ENCODE measurements at places on chromosomes 4 and X. TPM values are rescaled to one million over a fixed set of nuclear protein-coding genes. Genes with fewer than 3 reads are reported as not detected.

DNA sequence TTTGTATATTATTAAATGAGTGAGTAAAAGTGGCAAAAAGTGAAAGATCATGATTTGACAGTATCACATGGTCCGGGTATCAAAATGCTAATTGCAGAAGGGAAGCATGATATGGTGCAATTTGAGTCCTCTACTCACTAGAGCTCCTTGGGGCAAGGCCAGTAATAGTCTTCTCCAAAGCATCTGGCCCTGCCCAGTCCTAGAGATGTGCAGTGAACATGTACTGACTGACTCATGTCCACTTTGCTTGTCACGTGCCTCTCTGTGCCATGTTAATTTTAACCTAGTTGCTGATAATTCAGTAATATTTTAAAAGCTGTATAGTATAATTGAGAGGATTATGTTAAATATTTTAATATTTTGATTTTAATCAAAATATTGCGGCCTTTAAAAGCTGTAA is 54.6 kb upstream of the TENM3 start:
- no peak for DNase-seq

DNA sequence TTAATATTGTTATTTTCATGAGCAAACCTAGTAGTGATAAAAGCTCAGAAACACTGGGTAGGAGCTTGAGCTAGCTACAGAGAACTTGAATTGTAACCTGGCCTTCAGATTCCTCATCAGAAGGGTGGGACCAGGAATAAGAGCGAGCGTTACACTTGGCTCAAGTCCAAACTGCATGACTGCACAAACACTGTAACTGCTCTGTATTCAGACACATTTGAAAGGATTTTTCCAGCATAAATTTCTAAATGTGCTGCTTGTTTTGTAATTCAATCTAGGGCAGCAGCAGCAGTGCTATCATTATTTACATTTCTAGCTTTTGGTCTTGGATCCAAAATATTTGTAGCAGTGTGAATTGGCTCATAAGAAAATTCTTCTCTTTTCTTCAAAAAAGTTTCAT is 133.0 kb upstream of the TMLHE start:
- peak; percentile 66 for DNase-seq

Gene RASL11B
- total RNA-seq, result not detected

DNA sequence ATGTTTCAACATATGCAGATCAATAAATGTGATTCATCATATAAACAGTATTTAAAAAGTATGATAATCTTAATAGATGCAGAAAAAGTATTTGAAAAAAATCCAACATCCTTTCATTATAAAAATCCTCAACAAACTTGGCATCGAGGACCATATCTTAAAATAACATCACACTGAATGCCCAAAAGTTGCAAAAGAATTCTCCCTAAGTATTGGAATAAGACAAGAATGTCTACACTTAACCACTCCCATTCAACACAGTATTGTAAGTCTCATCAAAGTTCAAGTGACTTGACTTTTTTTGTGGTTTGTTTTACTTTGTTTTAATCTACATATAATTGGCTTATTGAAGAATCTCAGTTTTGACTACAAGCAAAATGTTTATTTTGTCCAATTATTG is 779.0 kb upstream of the SLIT2 start:
- DNase-seq, result no peak

DNA sequence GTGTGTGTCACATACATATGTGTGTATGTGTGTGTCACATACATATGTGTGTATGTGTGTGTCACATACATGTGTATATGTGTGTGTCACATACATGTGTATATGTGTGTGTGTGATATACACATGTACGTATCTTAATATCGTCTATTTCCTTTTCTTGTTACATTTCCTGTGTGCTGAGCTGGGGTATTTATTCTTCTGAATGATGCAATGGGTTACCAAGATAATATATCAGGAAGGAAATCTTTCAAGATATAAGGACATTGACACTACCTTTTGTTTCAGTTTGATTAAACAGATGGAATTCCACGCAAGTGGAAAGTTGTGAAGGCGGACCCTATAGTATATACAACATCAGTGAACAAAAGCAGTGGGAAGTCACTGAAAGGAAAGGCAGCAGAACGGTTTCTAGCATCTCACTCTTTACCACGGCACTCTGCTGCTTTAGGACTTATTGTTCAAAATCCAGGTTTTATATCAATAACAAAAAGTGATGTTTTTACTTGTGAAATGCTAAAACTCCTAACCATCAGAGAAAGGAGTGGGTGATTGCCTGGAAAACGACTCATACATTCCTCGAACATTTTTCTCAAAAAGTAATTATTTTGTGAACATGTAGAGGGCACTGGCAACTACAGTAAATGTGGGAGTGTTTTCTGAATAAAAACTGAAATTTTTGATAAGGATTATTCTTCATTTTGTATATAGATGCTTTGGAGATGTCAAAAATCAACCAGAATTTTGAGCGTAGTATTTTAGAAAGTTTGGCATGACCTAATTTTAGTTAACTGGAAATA is 43.1 kb upstream of the IL21 start:
- DNase-seq, result no peak

DNA sequence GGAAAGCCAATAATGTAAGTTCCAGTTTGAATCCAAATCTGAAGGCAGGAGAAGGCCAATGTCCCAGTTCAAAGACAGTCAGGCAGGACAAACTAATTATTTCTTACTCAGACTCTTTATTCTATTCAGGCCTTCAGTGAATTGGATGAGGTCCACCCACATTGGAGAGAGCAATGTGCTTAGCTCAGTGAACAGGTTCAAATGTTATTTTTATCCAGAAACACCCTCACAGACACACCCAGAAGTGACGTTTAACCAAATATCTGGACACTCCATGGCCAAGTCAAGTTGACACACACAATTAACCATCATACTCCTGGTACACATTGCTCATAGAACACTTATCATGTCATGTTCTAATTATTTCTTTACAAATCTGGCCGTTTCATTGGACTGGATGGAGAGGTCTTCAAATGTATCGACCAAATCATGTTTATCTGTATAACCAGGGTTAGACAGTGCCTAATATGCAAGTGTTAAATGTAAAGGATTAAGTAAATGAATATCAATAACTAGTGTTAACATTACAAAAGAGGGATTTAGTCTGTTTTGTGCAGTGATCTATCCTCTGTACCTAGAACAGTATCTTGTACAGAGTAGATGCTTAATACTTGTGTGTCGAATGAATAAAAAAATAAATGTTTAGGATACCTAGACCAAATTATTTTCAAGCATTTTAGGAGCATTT is 27.1 kb upstream of the XK start:
- DNase-seq, result no peak

Gene SLC9A7
- total RNA-seq, result 29.2 TPM

DNA sequence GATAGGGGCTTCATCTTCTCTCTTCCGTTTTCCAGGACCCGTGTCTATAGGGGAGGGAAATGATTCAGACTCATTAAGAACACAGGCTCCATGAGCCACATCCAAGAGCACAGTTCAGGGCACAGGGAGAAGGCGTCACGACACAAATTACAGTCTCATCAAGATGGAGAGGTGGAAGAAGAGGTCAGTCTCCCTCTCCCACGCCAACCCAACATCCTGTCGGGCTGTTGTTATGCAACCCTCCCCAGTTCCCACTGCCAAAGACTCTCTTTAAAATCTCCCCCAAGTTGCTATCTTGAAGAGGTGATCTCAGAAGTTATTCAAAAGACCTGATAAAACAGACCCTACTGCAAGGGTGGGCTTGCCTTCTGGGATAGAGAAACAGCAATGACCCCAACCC is 12.6 kb downstream of the ZMYM3 start:
- no peak for DNase-seq

Measured in transverse colon (tissue), 4 donors.